DMS153 (cell line): ENCODE measurements at places on chromosomes 5 and 9.

- no peak for DNase-seq
These were observed 260.1 kb upstream of the SLC24A2 start for GRCh38 chr9:20048985-20049384.

- DNase-seq = no peak
These were observed 82.6 kb upstream of the SMIM32 start for GRCh38 chr5:136275601-136276000.

GRCh38 chr5:168830833-168831232 lies 251.7 kb upstream of the PANK3 start:
- DNase-seq = no peak

DNA sequence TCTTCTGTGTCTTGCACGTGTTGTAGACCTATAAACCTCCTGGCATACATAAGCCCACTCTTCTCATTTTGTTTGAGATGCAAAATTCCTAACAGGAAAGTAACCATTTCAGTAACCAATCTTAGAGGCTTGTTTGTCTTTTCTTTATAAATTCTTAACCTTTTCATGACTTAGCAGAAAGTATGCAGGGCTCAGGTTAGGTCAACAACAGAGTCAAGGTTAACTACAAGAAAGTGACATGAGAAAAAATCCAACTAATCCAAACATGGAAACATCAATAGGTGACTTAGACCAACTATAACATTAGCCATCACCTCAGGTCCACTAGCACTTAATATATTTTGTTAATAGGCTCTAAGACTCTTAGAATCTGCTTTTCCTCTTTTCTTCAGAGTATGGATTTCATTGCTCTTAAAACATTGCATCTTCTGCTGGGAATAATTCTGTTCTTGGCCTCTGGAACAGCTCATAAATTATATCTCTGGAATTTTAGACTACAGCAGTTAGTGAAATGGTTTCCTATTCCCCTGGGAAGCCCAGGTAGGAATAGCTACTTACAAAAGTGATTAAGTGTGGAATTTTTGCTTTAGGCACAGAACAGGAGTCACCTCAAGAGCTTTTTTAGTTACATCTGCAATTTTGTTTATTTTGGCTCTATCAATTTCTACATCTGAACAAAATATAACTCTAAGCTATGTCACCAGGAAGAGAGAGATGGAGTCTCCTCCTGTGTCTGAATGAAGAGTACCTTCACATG lies 155.3 kb upstream of the ANKRD55 start:
- DNase-seq = no peak

GRCh38 chr5:105573575-105573974 lies 2011.0 kb upstream of the NUDT12 start:
- DNase-seq = no peak

DNA sequence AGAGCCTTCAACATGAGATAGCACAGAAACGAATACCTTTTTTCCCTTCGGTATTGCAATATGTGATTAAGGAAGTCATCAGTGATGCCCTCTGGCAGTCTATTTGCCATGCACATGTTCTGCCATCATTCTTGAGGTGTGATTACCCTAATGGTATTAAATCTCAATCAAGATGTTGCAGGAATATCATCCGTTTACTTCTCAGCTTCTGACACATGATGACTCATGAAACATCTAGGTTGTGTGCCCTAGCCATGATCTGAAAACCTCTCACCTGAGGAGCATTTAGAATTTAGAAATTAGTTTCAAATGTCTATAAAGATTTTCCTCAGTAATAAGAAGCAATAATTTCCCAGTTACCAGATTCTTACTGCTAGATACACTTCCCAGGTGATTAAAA lies 209.1 kb downstream of the ADGRV1 start:
- no peak for DNase-seq

DNA sequence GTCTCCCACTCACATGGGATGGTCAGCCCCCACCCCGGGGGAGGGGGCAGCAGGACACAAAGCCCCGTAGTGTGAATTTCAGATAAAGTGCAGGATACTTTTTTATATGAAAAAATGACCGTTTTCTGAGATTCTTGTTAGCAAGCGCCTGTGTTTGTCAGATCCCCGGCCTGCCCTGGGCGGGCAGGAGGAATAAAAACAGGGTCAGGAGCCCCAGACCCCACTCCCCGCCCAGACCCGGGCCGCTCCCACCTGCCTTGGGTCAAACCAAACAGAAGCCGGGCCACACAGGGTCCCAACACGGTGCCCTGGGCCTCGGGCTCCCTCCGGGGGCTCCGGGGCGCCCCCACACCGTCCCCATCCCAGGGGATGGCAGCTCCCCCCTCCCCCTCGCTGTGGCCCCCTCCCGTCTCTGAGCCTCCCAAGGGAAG lies 13.5 kb upstream of the NRARP start:
- DNase-seq = no peak

DNA sequence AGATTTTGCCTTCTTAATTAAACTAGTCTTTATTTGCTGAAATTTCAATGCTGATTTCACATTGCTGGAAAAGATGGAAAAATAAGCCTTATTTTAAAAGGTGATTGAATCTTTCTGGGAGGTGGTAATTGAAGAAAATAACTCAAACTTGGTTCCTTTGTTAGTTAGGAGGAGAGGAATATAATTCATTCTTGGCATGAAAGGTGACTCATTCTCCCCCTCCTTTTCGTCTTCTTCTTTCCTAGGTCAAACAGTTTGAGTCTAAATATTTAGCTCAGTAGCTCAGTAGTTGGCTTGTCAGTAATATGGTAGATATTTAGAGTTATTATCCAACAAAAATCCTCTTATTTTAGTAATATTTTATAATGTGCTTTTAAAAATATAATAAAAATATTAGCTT lies 353.9 kb upstream of the MEF2C start:
- no peak for DNase-seq

DNA sequence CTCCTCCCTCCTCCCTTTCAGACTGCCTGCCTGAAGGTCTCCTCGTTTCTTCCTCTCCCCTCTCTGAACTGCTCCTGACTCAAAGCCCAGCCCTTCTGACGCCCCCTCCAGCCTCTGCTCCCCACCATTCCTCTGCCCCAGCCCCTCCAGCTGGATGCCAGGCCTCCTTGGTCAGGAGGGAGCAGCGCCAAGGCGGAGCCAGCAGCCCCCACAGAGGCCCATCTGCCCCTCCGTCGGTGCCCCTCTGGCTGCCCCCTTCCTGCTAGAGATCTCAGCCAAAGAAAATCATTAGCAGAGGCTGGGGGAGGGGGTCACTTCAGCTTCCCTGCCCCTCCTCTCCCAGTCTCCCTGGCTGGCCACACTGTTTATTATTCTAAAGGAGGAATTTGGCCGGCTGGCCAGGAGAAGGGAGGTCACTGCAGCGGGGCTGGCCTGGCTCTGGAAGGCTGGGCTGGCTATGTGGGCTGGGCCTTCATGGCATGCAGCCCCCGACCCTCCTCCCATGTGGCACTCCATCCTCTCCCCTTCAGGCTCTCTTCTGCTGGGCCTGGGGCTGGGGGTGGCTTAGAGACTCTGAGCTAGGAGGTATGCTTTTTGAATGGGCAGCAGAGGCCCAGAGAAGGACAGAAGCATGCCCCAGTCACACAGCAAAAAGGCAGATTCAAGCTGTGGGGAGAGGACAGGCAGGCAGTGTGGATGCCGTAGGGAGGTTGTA lies 16.9 kb downstream of the PDGFRB start:
- DNase-seq = no peak

- DNase-seq = no peak
These were observed 93.3 kb downstream of the CACNA1B start for GRCh38 chr9:137970686-137971476.

- DNase-seq = no peak
These were observed 56.2 kb upstream of the ZSWIM6 start for GRCh38 chr5:61275841-61276240.

- no peak for DNase-seq
These were observed 57.4 kb upstream of the NOTCH1 start for GRCh38 chr9:136603216-136603615.

DNA sequence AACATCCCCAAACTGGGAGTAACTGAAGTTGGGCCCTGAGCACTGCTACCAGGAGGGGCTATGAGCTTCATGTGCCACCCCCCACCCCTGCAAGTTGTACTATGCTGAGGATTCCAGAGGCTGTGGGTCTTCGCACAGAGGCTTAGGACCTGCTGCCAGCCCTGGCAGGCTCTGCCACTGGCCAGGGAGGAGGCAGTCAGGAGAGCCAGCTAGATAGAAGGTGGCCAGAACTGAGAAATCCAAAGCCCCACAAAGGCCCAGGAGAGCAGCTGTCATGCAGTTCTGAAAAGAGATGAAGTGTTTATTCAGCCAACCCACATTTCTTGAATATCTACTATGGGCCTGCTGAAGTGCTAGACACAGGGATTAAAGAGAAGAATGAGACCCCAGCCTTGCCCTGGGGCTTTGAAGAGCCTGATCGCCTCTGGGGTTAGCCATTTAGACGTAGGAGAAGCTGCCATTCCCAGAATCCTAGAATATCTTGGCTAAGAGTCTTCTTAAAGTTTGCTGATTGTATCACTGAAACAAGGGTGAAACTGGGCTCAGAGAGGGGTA lies 1.4 kb downstream of the ALAD start:
- DNase-seq = no peak

DNA sequence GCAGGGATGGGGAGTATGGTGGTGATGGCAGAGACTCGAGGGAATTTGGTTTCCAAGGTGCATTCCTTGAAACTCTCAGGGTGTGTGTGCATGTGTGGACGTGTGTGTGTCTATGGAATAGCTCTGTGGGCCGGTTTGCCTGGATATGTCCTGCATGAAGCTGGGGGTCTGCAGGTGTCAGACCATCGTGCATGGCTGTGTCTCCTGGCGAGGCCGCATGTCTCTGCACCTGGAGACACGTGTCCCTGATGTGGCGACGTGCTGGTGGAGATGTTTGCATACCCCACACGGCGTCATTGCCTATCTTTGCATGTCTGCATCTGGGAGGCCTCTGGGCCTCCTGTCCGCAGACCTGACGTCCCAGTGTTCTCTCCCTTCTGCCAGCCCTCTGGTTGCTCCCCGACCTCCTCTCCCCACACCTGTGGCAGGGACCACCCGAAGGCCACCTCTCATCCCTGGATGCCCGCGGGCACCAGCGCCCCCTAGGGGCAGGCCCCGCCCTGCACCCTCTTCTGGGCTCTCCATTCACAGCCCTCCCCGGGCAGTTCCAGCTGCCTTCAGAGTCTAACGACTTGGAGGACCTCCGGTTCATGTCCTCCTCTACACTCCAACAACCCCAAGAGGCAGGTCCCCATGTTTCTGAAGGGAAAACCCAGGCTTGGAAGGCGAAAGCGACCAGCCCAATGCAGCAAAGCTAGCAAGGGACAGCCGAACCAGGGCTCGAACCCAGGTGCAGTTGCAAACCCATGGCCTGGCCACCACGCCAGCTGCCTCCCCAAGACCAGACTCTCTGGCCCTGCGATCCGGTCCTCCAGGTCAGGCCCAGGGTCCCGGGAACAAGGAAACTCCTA lies 88.6 kb downstream of the LMX1B start:
- no peak for DNase-seq

DNA sequence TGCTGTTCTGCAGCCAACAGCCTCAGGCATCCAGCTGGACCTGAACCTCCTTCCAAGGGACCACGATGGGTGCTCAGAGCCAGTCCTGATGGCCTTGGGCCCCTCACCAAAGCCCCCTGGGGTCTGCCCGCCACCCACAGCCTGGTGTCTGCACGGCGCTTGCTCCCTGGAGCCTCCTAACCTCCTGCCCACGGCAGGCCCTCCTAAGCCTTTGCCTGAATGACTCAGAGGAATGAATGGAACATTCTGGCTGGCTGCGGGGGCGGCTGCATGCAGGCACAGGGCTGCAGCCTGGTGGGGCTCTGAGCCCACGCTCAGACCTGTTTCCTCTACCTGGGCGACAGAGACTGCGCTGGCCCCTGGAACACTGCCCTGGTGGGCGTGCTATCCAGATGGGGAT lies 6.9 kb downstream of the SOHLH1 start:
- DNase-seq = no peak

GRCh38 chr5:139634028-139634325 lies 14.2 kb upstream of the CXXC5 start:
- no peak for DNase-seq

DNA sequence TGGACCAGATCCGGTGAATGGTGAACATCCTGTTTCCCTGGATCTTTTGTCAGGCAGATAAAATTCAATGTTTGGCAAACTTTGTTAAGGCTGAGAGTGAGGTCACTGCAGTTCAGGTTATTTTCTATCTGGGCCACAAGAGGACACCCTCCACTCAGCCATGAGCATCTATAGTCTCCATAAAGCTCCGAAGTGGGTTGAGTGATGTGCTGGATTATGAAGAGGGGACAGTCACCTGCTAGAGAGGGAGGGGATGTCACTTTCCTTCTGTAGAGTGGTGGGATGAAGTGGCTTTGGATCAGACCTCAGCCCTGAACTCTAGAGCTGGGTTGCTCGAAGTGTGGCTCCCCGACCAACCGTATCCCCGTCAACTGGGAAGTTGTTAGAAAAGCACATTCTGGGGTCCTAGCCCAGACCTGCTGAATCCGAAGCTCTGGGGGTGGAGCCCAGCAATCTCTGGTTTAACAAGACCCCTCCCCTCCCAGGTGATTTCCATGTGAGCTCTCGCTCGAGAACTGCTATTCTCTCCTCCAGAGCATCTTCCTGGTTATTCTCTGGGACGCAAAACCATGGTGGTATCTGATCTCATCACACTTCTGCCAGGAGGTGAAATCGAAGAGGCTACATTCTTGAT lies 31.8 kb upstream of the FGF1 start:
- DNase-seq = peak; percentile 7

- DNase-seq = peak; percentile 40
These were observed 71.4 kb downstream of the SERINC5 start for GRCh38 chr5:80184235-80185023.

- DNase-seq = no peak
These were observed 1.3 kb upstream of the CDHR2 start for GRCh38 chr5:176547802-176548201.

GRCh38 chr9:16625811-16626210 lies 244.7 kb downstream of the BNC2 start:
- DNase-seq = no peak

DNA sequence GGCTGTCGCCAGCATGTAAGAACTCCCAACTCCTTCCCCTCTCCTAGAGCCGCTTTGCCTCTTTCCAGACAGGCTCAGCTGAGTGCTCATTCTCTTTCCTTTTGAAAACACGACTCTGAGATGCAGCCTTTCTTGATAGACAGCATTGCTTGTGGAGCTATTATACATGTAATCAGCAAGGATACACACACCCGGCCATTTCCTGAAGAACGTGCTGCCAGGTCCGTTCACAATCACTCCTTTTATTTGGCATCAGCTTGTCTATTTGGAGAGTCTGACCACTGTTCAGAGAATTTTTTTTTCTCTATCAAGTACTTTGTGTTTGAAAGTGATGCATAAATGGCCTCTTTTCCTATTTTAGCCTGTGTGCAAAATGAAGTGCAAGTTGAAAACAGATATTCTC lies 328.7 kb downstream of the MARCHF11 start:
- no peak for DNase-seq

- DNase-seq = no peak
These were observed 234.1 kb upstream of the ACTBL2 start for GRCh38 chr5:57716661-57717060.

GRCh38 chr9:3963643-3964369 lies 336.1 kb downstream of the GLIS3 start:
- DNase-seq = no peak
